ENCODE measurements at places on chromosomes 3 and 15.
A peak's percentile ranks its signal among the peaks of the same experiment; 100 is the strongest.

GRCh38 chr3:193701953-193702635, 109.1 kb downstream of the OPA1 start:
- H3K4me3 ChIP-seq = no peak overlapping the region
- H3K36me3 ChIP-seq = no peaks in the 10 kb centered on the region
- H3K27ac ChIP-seq = no peak overlapping the region
- no peaks in the 10 kb centered on the region for H3K4me1 ChIP-seq

- H3K27ac ChIP-seq = no peak overlapping the region
- no peak overlapping the region for H3K4me3 ChIP-seq
- no peaks in the 10 kb centered on the region for H3K36me3 ChIP-seq
- H3K27me3 ChIP-seq = no peaks in the 10 kb centered on the region
- no peak for DNase-seq
Measured at GRCh38 chr3:115698851-115699591, 75.7 kb downstream of the GAP43 start.

DNA sequence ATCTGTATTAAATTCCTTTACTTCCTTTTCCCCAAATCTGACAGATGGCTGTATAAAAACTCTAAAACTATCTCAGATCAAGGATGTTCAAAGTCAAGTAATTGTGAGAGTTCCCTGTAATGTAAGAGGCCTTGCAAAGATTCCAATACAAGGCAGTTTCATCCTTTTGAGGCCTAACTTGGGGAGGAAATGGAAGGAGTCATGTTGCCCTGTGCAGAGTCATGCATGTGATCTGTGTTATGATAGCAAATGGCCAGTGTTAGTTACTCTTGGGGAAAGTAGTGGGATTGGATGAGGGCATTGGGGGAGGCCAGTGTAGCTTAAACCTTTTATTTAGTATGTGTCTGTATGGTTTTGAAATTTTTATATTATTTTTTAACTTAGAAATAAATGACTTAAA, 23.7 kb upstream of the FBXL22 start:
- H3K4me3 ChIP-seq = no peak overlapping the region
- no peak overlapping the region for H3K27ac ChIP-seq
- DNase-seq = no peak
- H3K27me3 ChIP-seq = no peaks in the 10 kb centered on the region

DNA sequence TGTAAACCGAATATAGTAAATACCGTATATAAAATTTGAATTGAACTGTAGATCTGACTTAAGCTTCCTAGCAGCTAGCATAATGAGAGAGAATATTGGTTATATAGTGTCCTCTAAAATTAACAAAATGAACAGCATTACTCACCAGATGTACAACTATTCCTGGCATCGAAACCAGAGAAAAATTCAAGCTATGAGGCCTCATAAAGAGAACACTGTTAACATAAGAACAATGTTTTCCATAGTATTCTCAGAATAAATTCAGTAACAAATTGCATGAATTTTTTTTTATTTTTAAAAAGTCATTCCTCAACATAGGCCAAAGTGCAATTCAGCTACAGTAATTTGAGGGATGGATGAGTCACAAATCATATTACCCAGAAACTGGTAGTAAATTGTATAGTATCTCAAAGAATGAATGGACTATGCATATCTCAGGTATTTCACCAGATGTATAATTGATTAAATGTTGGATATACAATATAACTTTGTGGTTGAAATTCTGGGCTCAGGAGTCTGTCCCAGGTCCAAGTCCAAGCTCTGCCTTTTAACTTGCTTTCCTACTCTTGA, 5.0 kb downstream of the TMEM207 start:
- no peaks in the 10 kb centered on the region for H3K27me3 ChIP-seq
- no peak for DNase-seq
- no peaks in the 10 kb centered on the region for H3K36me3 ChIP-seq
- no peak overlapping the region for H3K4me3 ChIP-seq

- H3K27me3 ChIP-seq = no peaks in the 10 kb centered on the region
- H3K36me3 ChIP-seq = no peaks in the 10 kb centered on the region
Measured at GRCh38 chr15:95394186-95395067, 936.1 kb upstream of the NR2F2 start.

DNA sequence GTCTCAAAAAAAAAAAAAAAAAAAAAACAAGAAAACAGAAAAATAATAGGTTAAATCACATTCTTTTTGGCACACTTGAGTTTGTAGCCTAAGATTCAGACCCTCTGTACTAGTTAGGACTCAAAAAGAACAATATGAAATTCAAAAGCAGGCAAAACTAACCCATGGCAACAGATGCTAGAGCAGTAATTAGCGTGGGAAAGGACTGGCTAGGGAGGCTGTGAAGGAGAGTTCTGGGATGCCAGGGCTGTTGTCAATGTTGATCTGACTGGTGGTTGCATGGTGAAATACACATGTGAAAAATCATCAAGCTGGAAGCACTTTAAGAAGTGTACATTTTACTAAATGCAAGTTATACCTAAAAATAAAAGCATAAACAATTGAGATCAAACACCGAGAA, 35.6 kb downstream of the KLHL6 start:
- H3K27ac ChIP-seq = no peak overlapping the region
- no peaks in the 10 kb centered on the region for H3K36me3 ChIP-seq
- no peaks in the 10 kb centered on the region for H3K4me1 ChIP-seq
- no peak overlapping the region for H3K4me3 ChIP-seq
- no peaks in the 10 kb centered on the region for H3K27me3 ChIP-seq
- DNase-seq = no peak

DNA sequence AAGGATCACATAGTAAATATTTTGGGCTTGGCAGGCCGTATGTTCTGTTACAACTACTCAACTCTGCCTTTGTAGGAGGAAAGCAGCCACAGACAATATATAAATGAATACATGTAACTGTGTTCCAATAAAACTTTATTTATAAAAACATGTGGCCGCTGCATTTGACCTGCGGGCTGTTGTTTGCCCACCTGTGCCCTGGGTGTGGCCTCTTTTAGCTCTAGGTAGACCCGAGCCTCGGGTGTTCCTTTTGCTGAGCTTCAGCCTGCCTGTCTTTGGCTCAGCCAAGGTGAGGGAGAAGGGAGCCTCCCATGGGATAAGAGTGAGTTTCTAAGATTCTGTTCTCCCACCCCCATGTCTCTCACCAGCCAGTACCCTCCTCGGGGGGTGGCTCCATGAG, 5.6 kb downstream of the FAM3D start:
- H3K27ac ChIP-seq = no peak overlapping the region
- no peaks in the 10 kb centered on the region for H3K4me1 ChIP-seq
- DNase-seq = no peak
- H3K27me3 ChIP-seq = no peaks in the 10 kb centered on the region
- no peaks in the 10 kb centered on the region for H3K36me3 ChIP-seq

DNA sequence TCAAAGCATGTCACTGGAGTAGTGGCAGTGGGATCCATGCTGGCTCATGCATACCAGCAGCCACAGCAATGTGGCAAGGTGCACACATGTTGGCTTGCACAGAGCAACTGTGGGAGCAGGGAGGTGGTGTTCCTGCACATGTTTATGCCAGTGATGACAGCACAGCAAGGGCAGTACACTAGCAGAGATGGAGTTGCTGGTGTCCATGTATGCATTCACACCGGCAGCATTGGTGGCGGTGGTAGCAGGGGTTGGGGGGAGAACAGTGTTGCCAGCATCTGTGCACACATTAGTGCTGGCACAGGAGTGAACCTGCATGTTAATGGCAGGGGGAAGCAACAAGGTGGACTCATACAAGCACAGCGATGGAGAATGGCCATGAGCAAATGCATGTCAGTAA, 202.0 kb upstream of the KCNMB2 start:
- H3K27me3 ChIP-seq = no peaks in the 10 kb centered on the region
- no peak overlapping the region for H3K4me3 ChIP-seq
- H3K36me3 ChIP-seq = no peaks in the 10 kb centered on the region
- H3K4me1 ChIP-seq = no peaks in the 10 kb centered on the region

- H3K4me3 ChIP-seq = no peak overlapping the region
- H3K27me3 ChIP-seq = no peaks in the 10 kb centered on the region
- H3K27ac ChIP-seq = no peak overlapping the region
Measured at GRCh38 chr15:48031466-48031865, 89.3 kb upstream of the SLC24A5 start.

DNA sequence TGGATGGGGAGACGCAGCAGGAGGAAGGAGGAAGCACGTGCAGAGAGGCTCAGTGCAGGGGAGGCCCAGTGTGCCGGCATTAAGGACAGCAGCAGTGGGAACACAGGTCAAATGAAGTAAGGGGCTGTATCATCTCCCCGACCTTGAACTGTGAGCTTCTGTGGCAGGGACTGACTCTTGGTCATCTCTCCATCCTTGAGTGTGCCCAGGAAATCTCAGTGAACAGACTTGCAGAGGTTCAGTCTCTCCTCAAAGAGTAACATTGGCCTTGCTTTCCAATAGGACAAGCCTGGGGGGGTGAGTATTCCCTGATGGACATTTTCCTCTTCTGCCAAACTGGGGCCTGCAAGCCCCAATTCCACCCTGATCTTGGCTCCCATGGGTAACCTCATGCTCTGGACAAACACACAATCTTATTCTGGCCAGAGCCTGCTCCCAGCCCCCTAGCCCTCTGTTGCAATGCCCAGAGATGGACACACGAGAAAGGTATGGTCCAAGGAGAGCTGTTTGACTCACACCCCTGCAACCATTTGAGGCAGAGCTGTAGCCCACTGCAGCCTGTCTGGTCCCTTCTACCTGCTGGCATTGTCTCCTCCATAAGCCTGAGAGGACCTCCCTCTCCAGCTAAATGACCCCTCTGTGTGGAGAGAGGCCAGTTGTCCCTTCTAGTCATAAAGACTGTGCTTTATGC, 50.9 kb downstream of the TLE3 start:
- H3K36me3 ChIP-seq = peaks cover 29% of the 10 kb centered on the region
- no peak overlapping the region for H3K27ac ChIP-seq
- DNase-seq = peak; percentile 7
- H3K4me3 ChIP-seq = no peak overlapping the region
- no peaks in the 10 kb centered on the region for H3K27me3 ChIP-seq
